Muscle of leg (tissue), 16 donors: ENCODE measurements at places on chromosomes 1 and 21. TPM values are rescaled to one million over a fixed set of nuclear protein-coding genes. Genes with fewer than 3 reads are reported as not detected.
A peak's percentile ranks its signal among the peaks of the same experiment; 100 is the strongest.

Gene C8A
- not detected for total RNA-seq

Gene DLGAP3
- 0.22 TPM for total RNA-seq

Gene ATP6V1G3
- total RNA-seq, result not detected

DNA sequence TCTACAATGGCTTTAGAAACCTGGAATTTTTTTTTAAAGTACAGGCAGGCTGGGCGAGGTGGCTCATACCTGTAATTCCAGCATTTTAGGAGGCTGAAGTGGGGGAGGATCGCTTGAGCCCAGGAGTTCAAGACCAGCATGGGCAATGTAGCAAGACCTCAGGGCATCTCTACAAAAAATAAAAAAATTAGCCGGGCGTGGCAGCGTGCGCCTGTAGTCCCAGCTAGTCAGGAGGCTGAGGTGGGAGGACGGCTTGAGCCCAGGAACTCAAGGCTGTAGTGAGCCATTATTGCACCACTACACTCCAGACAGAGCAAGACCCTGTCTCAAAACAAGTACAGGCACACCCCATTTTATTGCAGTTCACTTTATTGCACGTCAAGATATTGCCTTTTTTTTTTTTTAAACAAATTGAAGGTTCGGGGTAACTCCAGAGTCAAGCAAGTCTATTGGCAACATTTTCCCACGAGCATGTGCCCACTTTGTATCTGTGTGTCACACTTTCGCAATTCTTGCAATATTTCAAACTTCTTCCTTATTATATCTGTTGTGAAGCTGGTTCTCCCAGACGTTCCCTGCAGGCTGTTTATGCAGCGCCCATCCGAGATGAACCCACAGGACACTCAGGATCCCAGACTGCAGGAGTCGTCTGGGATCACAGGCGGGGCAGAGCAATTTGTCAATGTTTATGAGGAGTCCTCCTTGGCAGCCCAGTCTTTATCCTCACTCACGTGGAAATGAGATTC lies 4.7 kb downstream of the HES2 start:
- no peak for DNase-seq

- no peak for DNase-seq
These were observed 11.6 kb upstream of the OLFML2B start for GRCh38 chr1:162035241-162035640.

GRCh38 chr21:40179166-40179565 lies 311.9 kb downstream of the PCP4 start:
- peak; percentile 79 for DNase-seq

DNA sequence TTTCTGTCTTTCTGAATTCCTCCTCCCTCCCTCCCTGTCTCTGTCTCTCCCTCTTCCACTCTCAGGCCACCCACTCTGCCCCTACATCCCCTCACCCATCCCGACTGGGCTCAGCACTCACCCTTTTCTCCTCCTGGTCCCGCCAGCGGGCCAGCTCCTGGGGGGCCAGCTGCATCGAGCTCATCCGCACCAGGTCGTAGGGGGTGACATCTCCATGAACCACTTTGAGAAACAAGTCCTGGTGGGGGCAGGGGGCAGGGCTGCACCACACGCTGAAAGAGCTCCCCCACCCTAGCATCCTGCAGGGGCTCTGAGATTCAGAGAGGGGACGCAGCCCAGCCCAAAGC lies 17.8 kb downstream of the SPOCD1 start:
- no peak for DNase-seq

DNA sequence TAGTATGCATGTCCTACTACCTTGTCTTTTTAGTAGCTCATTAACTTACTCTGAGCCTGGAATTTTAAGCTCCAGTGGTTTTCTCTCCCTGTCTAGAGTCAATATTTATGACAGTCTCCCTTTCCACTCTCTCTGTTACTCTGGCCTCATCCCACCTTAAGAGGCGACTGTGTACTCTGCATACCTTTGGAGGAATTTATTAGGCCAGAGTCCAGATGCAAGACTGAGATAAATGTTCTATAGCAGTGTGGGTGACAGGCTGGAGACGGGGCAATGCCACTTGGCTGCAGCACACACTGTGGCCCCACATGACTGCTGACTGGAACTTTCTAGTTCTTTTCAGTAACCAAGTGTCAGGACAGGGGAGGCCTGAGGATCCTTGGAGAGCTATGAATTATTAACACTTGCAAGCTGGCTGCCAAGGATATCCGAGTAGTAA lies 4.1 kb upstream of the PDZK1 start:
- no peak for DNase-seq

DNA sequence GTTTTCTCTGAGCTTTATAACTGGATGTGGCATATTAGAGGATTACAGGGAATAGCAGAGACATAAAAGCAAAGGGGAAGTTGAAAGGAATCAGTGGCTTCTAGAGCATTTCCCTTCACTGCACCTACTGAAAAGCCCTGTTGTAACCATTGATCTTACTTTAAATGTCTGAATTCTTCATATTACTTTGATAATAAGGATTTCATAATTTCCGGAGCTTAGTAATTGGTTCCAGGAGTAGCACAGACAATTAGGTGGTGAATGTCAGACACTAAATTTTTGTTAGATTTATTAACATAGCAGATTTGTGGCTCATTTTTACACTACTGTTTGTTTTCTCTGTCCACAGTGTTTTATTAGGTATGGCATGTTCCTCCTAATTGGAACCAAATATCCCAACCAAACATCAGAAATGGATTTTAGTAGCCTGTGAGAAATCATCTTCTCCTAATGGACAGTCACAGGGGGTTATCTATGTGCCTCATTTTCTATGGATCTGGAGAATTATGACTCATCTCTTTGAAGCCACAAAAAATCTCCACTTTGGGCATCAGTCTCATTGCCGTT lies 100.5 kb downstream of the GIPC2 start:
- DNase-seq, result no peak

DNA sequence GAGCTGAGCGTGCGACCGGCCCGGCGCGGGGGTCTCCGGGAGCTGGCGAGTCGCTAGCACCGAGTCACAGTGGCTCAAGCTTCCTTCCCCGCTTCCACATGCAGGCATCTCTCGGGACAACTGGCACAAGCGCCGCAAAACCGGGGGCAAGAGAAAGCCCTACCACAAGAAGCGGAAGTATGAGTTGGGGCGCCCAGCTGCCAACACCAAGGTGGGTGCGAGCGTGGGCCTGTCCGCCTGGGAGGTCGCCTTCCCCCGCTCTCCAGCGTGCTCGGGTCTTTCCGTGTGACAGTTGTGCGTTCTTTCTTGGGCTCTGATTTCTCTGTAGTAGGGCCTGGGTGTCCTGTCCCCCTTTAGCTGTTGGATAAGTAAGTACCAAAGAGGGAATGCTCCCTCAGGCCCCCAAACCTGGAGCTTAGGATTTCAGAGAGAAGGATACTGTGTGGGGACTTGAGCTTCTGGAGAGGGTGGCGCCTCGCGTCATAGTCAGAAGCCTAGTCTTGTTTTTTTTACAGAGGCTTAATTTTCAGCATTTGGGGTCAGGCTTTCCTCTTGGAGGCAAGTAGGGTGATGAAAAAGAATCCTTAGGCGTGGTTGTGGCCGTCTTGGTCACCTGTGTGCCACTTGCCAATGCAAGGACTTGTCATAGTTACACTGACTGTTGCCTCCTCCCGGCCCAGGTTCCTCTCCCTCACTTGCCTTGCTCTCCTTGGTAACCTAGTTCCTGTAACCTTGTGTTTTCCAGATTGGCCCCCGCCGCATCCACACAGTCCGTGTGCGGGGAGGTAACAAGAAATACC lies 790 bp downstream of the RPS8 start:
- DNase-seq, result no peak

DNA sequence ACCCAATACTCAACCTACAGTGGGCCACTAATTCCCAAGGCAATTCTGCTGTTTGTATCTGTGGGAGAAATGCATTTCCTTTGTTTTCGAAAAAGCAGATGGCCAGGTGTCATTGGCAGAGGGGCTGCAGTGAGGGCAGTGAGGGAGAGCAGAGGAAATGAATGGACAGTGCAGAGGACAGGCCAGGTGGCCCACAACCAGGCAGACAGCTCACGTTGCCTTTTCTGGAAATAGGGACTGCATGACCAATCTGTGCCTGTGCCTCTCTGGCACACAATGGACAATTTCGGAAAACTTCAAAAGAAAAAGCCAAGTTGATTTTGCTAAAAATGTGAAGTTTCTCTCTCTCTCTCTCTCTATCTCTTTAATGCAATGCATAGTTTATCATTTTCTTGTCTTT lies 52.6 kb upstream of the ETS2 start:
- DNase-seq, result peak; percentile 54

DNA sequence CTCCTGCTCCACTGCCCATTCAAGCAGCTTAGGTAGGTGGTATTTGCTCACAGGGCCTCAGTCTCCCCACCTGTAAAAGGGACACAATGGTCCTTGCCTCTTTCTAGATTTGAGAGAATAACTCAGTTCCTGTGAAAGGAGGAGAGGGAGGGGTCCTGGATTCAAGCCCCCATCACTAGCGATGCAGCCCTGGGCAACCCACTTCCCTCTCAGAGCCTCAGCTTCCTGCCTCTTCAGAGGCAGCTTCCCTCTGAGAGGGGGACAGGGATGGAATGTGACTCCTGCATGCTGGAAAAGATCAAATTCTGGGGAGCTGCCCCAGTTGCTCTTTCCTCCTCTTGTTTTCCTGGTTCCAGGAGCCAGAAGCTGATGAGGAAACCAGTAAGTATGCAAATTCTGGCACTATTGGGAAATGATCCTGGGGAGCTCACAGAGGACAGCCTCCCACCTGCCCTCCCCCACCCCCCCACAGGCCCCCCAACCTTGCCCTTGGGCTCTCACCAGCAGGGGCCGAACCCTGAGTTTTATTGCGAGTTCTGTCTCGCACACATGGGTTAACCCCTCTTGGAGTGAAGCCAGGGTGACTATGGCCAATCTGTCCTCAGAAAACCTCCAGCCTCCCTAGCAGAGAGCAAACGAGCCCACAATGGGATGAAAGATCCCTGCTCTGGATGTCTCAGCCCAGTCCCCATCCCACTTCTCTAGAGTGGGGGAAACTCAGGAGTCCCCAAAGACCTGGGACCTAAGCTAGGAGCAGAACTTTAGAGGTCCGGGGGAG lies 11.7 kb downstream of the ZC3H12A start:
- DNase-seq, result no peak

- DNase-seq, result no peak
These were observed 35.7 kb downstream of the SDC3 start for GRCh38 chr1:30872948-30873263.

DNA sequence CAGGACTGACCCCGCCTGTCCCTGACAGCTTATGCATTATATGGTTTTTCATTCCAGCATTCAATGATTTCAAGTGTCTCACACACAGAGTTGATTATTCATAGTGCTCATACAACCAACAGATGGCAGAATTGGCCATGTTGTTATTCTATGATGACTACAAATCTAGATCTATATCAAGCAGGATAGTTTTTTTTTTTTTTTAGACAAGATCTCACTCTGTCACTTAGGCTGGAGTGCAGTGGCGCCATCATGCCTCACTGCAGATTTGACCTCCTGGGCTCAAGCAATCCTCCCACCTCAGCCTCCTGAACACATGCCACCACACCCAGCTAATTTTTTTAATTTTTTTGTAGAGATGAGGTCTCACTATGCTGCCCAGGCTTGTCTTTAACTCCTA lies 40.1 kb upstream of the LRRC8D start:
- peak; percentile 59 for DNase-seq

GRCh38 chr1:208405014-208405413 lies 160.8 kb upstream of the PLXNA2 start:
- no peak for DNase-seq
